ENCODE measurements at places on chromosomes 13 and 19. TPM values are rescaled to one million over a fixed set of nuclear protein-coding genes. Genes with fewer than 3 reads are reported as not detected.

DNA sequence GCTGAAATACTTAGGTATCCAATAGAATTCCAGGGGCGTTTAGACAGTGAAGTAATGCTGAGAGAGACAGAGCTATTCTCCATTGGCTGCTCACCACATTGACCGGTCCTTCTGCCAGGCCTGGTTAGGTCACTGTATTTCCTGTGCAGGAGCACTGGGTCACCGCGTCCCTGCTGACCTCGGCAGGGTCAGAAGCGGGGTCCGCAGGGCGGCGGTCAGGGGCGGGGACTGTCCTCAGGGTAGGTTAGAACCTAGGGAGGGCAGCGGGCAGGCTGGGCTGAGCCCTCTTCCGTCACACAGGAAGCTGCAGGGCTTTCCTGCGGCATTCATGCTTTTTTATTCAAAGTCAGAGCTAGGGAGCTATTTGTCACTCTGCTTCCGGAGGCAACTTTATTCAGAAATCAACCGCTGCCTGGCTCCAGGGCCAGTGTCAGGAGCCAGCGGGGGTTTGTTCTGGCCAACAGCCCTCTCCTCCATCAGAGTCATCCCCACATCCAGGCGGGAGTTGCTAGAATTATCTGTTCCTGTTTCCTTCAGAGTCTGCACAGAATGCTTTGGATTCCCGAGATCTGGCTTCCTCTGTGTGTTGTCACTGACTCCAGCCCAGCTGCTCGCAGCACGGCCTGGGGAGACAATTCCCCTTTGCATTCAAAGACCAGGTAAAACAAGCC lies 81.2 kb upstream of the WASF3 start:
- peak; percentile 52 for DNase-seq

DNA sequence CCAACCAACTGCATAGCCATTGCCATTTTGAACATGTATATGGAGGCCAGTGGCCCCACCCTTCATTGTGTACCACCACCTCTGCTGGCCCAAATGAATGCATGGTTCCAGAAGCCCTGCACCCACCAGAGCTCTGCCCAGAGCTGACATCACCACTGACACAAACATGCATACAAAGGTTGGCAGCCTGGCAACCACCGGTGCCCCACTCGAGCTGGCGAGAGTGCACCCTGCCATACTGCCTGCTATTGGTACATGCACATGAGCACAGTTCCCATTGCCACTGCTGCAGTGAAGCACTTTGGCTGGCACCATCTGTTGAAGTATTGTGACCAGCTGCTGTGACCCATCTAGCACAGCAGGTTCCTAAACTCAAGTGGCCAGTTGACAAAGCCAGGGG lies 1564.9 kb downstream of the OLFM4 start:
- no peak for DNase-seq

DNA sequence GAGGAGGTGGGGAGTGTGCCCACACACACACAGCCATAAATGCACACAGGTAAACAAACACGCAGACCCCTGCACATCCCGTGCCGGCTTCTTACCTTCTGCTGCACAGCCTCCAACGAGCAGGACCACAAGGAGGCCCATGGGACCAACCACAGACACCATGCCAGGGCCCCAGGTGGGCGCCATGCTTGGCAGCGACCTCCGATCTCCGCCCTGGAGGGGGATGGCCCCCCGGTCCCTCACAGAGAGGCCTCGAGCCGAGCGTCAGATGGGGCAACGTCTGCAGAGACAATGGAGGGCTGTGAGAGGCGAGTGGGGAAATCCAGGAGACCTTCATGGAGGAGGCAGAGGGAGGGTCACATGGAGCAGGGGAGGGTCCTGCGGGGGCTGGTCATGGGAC lies 54.7 kb downstream of the PTPRS start:
- no peak for DNase-seq

DNA sequence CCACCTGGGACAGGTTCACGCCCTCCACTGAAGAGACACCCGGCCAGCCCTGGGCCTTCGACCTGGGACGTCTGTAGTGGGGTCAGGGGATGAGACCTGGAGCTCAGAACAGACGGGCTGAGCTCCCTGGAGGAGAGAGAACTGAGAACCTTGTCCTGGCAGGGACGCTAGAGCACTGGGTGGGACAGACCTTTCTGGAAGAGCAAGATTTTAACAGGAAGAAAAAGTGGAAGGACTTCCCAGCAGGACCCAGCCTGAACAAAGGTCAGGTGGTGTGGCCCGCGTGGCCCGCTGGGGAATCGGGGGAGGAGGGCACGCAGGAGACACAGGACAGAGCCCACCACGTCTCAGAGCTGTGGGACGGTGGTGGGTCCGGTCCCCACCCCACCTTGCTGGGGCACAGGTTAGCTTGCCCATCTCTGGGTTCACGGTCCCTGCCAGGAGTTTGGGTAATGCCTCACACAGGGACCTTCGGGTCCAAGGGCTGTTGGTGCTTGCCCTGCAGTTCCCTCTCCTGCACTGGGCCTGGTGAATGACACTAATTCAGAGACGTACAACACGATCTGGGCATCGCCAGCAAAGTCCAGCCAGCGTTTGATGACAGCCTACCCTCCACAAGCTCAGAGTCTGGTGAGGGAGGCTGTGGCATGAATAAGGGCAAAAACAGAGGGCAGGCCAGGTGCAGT lies 1.2 kb upstream of the EFNA2 start:
- DNase-seq = no peak

DNA sequence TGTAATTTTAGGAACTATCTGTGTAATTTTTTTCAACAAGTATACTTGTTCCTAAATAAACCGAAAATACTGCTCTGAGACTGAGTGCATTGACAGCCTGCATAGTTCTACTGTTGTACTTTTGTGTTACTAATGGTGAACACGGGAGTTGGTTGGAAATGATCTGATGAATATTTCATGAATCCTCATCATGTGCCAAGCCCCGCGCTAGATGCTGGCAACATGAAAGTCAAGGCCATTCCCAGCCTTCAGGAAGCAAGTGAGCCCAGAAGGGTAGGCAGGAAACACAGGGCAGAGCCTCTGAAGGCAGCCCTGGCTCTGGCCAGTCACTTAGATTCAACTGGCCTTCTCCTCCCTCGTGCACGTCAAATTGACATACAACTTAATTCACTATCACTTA lies 106.1 kb downstream of the ABCC4 start:
- no peak for DNase-seq

DNA sequence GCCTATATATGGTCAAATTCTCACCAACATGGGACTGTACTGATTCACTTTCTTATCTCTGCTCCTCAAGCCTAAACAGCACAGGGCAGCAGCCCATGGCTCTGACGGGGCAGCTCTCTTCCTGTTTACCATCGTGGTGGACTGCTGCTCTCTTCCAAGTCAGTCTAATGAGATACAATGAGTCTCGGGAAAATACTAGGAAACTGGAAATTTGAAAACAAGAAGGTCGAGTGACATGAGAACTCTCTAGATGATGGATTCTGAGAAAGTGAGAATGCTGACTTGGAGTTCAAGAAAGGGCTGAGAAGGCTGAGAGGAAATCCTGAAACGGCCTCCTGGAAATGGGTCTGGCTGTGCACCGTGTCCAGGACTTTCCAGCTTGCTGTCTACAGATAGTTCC lies 122.8 kb upstream of the ARGLU1 start:
- no peak for DNase-seq

DNA sequence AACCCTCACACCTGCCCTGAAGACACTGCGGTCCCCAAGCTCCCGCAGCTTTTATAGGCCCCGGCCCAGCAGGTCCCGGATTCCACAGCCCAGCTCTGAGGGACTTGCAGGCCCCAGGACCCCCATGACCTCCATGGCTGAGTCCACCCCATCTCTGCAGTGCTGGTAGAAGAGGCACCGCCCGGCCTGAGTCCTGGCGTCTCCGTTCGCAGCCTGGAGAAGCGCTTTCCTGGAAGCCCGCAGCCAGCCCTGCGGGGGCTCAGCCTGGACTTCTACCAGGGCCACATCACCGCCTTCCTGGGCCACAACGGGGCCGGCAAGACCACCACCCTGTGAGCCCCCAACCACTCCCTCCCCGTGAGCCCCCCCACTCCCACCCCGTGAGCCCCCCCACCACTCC lies 9.2 kb downstream of the ABCA7 start:
- DNase-seq = no peak

- no peak for DNase-seq
Measured at GRCh38 chr19:18660051-18660910, 23.2 kb upstream of the CRTC1 start.

- DNase-seq = no peak
Measured at GRCh38 chr13:38636073-38636472, 50.8 kb upstream of the FREM2 start.

DNA sequence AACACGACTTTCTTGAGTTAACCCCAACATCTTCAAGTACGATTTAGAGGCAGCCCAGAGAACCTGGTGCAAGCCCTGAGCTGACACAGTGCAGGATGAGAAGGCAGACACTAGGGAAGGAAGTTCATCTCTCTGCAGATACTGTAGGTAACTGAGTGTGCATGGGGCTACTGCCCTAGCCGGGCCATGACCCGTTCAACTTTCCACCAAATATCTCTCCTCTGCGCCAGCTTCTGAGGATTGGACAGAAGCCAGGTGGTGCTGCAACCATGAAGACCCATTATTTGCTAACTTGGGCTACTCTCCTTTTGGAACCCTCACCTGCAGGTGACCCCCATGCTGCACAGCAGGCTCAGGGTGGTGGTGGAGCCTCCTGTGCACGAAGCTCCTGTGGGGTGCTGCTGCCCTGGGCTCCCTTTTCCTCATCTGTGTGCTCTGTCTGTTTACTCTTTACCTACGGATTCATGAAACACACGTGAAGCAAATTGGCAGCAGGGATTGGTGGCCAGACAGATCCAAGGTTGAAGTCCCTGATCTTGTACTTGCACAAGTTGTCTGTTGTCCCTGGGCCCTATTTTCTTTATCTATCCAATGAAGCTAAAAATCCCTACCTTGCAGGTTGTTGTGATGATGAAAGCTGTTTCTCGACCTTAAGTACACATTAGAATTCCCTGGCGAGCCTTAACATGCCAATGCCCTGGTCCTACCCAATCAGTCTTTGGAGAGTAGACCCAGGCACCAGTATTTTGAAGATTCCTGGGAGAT lies 227.8 kb downstream of the LACC1 start:
- DNase-seq = no peak

DNA sequence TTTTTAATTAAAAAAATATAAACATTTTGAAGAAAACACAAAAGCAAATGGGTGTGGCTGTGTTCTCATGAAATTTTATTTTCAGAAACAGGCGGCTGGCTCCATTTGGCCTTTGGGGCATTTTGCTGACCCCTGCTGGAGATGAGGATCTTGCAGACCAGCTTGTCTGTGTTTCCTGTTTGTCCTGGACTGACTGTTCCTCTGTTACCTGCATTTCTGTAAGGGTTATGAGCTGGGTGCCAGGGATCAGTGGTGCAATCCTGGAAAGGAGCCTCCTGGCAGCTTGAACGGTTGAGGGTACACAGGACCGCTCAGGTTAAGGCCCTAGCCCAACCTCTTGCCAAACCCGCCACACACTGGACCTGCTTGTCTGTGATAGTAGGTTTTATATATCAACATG lies 49.9 kb downstream of the ZNF787 start:
- no peak for DNase-seq

Gene MEIOSIN
- not detected for total RNA-seq

Gene CEACAM16
- not detected for total RNA-seq

All from umbilical cord (tissue), 2 donors.